HEK293T (cell line): ENCODE measurements at places on chromosomes 7 and 10.

- DNase-seq = no peak
Observed at GRCh38 chr10:118692872-118693271, 61.9 kb downstream of the CACUL1 start.

- no peak for DNase-seq
Observed at GRCh38 chr7:10343108-10343507, 630.6 kb upstream of the PHF14 start.

GRCh38 chr7:750111-750905 lies 23.2 kb upstream of the PRKAR1B start:
- DNase-seq = no peak

DNA sequence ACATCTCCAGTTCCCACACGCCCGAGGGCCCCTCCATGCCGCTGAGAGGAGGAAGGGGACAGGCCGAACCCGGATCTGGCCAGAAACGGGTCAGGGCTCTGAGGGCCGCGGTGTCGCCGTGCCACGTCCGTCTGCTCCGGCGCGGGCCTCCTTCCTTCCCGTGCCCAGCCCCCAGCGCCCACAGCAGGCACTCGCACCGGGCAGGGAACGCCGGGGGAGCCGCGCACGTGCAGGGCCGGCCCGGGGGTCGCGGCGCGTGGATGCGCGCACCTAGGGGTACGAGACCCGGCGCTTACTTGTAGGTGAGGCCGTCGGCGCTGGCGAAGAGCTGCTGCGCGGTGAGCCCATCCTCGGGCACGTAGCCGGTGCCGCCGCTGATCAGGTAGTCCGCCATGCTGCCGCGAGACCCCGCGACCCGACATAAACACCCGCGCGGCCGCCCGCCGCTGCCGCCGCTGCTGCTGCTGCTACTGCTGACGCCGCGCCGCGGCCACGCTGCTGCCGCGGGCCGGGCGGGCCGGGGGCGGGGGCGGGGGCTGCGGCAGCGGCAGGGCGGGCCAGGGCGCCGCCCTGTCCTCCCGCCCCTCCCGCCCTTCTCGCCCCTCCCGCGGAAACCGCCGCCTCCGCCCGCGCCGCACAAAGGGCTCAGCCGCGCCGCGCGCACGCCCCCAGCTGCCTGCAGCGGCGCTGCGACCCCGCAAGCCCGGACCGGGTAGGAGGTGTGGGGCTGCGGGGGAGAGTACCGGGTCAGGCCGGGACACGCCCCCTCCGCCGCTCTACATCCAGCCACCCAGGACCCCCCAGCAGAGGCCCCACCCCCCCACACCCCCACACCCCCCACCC lies 4.1 kb downstream of the IMPDH1 start:
- peak; percentile 75 for DNase-seq

GRCh38 chr7:106370542-106370941 lies 85.8 kb upstream of the NAMPT start:
- DNase-seq = no peak

DNA sequence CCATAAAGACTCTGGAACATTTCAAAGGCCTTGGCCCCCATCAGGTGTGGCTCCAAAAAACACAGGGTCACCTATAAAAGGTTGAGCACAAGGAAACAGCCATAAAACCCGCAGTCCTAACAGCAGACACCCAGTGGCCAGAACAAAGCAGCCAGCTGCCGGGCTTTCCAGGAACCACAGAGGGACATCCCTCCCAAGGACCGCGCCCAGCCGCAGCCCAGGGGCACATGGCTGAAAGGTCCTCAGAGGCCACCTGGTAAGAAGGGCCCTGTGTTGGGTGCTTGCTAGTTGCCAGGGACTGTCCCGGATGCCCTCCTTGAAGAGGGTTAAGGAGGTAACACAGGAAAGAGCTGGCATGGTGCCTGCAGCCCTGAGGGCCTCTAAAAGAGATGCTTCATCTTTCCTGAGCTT lies 32.7 kb downstream of the KCNMA1 start:
- DNase-seq = no peak

- DNase-seq = no peak
Observed at GRCh38 chr7:30281791-30282190, 2.6 kb upstream of the ZNRF2 start.

DNA sequence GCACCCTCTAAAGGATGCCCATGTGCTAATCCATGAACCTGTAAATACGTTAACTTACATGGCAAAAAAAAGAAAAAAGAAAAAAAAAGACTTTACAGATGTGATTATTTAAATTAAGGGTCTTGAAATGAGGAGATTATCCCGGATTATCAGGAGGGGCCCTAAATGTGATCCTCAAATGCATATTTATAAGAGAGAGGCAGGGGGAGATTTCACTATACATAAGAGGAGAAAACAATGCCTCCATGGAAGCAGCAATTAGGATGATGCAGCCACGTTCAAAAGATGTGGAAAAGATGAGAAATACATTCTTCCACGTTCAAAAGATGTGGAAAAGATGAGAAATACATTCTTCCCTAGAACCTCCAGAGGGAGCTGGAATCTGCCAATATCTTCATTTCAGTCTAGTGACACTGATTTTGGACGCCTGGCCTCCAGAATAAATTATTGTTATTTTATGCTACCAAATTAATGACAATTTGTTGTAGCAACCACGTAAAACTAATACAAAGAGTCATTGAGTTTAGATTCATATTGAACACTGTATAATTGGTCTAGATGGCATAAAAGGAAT lies 328.4 kb upstream of the GNAI1 start:
- DNase-seq = peak; percentile 6

- no peak for DNase-seq
Observed at GRCh38 chr7:28277364-28277763, 96.8 kb upstream of the JAZF1 start.

DNA sequence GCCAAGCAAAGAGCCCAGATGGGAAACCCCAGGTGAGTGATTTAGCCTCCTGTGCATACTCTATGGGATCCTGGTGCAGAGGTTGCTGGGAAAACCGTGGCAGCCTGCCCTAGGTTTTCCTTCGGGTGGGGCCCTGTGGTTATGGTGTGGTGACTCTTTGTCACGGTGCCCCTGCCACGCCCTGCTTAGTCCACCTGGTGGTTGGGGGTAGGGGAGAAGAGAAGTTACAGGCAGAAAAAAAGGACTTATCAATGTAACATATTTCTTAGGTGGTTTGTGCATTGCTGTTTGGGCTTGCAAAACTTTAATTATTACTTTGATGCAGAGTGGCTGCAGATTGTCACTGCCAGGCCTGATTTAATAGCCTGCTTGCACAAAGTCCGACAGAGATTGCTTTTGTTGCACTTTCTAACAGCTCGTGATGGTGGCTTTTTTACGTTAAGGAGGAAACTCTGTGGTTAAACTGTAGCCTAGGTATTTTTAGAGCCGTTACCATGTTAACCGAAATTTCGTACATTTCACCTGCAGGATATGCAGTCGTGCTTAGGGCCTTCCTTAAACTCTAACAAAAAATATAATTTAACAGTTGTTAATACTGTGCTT lies 197.4 kb downstream of the RNLS start:
- DNase-seq = no peak

DNA sequence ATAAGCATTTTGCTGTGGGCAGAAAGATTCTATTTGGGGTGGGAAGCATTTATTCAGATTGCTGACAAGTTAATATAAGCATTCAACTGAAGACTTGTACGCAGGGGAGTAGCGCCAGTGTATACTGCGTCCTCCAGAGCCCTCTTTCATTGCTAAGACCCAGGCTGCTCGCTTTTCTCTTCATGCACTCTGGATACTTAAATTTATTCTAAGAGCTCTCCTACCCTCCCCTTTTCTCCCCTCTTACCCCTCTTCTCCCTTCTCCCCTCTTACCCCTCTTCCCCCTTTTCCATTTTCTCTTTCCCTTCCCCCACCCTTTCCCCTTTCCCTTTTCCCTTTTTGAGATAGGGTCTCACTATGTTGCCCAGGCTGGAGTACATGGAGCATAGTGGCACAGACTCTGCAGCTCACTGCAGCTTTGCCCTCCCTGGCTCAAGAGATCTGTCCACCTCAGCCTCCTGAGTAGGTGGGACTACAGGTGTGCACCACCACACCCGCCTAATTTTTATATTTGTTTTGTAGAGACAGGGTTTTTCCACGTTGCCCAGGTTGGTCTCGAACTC lies 125.8 kb downstream of the CDK14 start:
- no peak for DNase-seq

GRCh38 chr10:113486531-113486930 lies 66.3 kb upstream of the HABP2 start:
- no peak for DNase-seq

DNA sequence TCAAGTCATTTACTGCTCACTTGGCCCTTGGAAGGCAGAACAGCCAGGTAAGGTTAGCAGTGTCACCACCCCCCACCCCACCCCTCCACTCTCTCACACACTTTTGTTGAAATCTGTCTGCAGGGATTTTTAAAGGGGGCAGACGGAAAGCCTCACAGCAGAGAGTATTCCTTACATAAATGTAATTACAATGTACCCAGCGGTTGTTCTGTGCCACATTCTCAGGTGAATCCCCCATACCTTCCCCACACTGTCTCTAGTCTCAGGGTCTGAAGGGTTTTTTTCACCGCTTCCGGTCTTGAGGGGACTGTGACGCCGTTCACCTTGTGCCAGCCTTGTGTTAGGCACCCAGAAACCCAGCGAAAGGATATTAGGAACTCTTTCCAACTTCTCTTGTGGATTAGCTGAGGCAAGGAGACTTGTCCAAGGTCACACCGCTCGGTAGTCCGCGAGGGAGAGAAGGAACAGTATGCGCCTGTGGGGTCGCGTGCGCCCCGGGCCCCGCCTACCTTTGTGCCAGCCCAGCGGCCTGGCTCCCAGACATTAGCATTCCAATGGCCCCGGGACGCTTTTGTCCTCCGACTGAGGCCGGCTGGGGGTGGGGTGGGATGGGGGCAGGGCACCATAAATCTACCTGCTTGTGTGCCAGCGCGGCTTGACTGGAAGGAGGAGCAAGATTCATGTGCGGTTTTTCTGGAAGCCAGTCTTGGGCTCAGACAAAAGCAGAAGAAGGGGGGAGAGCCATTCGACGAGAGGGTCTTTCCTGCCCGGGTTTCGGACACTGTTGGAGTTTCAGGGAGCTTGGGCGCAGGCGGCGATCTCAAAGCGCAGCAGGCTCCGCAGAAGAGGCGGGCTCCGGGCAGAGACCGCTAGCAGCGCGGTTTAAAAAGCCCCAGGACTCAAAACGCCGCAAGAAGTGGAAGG lies 4.5 kb downstream of the NEUROG3 start:
- no peak for DNase-seq

DNA sequence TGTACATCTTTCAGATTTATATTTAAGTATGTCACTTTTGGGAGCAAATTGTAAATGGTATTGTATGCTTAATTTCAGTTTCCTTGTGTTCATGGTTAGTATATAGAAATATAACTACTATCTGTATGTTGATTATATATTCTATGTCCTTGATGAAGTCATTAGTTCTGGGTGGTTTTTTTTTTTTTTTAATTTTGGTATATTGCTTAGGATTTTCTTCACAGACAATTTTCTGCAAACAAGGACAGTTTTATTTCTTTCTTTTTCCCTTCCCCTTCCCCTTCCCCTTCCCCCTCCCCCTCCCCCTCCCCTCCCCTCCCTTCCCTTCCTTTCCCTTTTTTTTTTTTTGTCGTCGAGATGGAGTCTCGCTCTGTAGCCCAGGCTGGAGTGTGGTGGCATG lies 430.0 kb downstream of the TYW1 start:
- no peak for DNase-seq

DNA sequence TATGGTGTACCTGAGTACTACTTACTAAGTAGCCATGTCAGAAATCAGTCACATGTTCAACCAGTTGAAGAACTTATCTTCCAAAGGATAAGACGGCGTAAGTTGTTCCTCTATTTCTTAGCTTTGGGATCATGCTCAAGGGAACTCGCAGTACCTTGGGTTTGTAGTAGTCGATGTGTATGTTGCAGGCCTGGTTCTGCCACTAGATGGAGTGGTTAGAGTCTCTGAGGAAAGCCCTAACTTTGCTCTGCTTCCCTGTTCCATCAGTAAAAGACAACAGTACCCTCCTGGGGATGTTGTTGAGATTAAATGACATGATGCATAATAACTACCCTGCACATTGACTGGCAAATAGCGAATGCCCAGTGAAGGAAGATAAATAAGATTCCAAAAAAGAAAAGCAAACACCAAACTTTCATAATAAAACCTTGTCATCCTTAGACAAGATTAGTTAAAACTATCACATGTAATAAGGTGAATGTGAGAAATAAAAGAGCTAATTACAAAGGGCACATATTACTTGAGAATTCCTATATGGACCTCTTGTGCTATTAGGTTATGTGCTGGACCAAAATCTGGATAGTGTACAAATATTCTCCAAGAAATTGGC lies 165.9 kb downstream of the ABCA13 start:
- peak; percentile 30 for DNase-seq

DNA sequence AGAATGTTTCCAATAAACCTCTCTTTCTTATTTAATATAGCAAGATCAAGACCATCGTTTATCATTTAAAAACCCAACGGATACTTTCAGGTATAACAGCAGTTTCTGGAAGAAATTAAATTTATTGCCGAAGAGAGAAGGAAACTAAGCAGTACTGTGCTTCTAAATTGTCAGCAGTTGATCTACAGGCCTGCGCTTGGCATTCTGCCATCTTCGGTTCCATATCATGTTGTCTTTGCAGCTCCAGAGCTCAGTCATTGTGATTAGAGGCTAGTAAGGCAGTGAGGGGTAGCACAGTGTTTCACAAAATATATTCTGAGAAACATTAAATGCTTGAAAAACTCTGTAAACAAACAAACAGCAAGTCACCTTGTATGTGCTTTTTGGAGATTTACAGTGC lies 301.3 kb downstream of the REEP3 start:
- no peak for DNase-seq
